ENCODE measurements at places on chromosomes 6 and 20.

GRCh38 chr6:53130569-53131290, 17.9 kb downstream of the GCM1 start:
- no peak for DNase-seq

GRCh38 chr6:23537828-23538227, 588.2 kb upstream of the NRSN1 start:
- no peak for DNase-seq

GRCh38 chr6:28922821-28923317, 916 bp downstream of the TRIM27 start:
- peak; percentile 23 for DNase-seq

GRCh38 chr20:9130521-9130920, 61.6 kb downstream of the PLCB4 start:
- DNase-seq, result no peak

- no peak for DNase-seq
Observed at GRCh38 chr6:169618526-169619490, 83.0 kb downstream of the WDR27 start.

GRCh38 chr6:95087394-95088097, 489.8 kb upstream of the MANEA start:
- DNase-seq, result no peak

- no peak for DNase-seq
Observed at GRCh38 chr20:33031531-33031930, at the start of gene BPIFB6. BPIFB6 (plus strand) TSS chr20:33031648; CDS start chr20:33031648, 0 bp downstream.

DNA sequence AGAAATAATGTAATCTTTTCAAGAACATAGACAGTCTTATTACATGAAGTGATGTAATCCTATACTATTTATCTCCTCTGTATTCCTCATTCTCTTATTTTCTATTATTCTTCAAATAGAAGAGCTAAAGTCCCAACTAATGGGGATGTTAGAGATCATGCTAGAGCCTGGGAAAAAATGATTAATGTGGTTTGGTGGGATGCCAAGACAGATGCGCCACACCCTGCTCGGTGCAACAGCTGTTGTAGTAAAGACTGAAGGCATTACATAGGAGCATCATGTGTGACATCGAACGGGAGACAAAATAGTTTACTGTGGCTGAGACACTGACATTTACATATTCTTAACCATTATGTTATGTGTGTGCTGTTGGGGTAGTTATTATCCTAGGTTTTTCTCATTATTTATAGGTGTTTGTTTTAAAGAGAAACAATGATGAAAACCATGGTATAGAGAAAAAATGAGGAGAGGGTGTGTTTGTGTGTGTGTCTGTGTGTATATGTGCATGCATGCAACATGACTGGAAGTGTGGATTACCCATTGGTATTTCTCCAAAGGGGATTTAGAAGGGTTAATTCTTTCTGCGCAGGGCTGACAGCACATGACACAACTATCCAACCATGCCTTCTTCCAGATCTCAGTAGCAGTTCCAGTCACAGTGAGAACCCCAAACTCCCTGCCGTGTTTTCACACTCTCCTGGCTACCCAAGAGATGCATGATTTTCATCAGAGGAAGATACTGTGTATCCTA, 155.3 kb downstream of the EYA4 start:
- no peak for DNase-seq

DNA sequence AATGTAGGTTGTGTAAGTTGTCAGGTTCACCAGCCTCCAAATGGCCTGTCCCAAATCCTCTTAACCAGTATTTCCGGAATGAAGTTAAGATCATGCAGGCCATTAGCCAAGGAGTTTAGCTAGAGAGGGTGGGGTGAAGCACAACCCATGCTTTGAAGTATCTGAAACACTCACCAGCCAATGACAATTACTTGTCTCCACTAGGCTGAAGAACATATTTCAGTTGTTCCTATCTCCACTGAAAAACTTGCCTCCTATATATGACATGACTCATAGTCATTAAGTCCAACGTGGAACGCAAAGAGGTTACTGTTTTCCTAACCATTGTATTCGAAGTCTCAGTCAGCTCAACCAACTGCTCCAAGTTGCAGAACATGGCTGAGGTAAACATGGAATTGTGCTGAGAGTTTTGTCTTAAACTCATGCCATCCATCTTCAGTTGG, 37.4 kb upstream of the TNFAIP3 start:
- DNase-seq, result no peak

DNA sequence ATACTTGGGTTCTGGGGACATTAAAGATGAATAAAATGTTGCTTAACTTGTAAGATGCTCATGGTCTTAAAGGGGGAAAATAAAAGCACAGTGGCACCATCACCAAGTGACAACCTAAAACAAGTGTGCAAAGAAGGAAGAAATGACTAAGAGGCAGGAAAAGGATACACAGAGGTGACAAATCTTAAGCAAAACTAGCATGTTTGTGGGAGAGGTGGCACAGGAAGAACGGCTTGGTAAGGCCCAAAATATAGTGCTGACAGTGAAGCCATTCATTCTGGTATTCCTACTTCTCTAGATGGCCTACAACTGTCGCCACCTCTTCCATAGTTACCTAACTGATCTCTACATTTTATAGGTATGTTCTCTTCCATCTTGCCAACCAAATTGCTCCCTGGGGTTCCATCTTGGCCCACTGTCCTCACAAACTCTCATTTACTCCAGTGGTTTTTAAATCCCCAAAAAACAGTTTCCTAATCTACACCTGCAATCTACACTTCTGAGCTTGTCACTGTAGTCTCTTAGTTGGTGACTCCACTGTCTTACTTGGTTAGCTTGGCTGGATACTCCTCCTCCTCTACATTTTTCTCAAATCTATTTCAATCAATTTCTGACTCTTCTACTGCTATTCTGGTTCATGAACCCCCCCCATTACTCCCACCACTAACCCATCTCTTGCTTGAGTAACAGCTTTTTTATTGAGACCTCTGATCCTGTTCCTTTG, 33.5 kb downstream of the FAM8A1 start:
- DNase-seq, result peak; percentile 22

- DNase-seq, result no peak
Observed at GRCh38 chr20:53294804-53295203, 298.8 kb downstream of the ZNF217 start.

- DNase-seq, result peak; percentile 78
Observed at GRCh38 chr20:32819992-32820697, 391 bp downstream of the MAPRE1 start.

DNA sequence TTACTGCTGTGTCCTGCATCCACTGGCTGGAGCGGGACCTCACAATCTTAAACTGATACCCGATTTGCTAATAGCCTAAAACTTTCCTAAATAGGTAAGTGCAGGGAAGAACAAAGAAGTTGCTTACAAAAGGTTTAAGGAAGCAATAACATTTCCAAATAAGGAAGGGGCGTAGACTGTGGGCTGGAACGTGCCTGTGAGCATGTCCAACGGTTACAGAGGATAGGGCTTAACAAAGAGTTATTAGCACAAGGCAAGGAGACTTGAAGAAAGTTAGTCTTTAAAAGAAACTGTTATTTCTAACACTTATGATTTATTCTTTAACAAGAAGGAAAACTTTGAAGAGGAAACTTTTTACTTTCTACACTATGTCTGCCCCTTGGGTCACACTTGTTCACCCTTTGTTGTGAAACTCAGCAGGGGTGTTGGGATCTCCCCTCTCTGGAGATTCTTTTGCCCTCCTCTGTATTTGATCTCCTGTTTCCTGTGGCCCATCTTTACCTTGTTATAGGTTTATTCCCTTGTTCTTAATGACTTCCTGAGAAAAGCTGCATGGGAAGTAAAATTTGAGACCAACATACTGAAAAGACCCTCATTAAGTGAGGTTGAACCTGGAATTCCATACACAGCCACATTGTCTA, 28.7 kb downstream of the KAT14 start:
- DNase-seq, result no peak

DNA sequence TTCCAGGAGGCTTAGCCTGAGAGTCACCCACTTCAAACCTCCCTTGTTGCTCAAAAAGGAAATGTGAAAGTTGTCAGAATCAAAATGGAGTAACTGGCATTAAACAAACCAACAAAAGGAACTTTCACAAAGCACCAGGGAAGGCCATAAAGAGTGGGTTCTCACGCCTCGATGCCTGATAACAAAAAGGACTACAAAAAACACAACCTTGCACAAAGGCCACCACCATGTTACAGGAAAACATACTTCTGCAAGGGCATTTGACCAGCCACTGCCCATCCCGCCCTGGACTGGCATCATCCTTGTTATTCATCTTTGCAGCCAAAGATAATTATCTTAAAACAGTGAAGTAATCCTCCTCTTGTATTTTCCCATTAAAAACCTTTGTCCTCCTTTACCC, 34.8 kb downstream of the RNASET2 start:
- no peak for DNase-seq

DNA sequence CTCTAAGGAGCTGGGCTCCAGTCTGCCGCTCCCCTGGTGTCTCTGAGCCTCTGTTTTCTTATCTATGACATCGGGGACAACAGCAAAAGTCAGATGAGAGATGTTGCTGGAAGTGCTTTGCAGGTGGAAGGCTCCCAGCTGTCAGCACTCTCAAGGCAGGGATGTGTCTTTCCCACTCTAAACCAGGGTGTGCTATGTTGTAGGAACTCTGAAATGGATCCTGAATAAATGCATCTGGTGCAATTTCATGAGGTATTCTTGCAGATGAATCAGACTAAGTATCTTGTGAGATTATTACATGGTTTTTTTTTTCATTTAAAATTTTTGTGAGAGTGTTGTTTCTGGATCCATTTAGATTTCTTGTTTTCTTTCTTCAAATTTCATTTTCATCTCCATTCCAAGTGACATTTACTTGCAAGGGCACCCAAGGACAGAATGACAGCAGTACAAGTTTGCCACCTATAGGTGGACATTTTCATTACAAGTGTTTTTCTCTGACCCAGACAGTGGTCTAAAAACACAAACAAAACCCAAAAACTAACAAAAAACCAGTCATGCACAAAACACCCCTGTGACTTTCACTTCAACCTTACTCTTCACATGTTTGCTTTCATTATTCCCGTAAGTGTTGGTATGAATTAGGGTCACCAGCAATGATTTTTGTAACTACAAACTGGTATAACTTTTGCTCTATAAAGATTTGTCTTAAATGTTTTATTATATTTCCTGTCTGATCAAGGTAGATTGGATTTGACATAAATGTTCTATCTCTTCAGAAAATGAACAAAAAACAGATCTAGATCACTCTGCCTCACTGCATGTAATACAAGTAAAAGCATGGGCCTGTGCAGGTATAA, 14.7 kb upstream of the SIM1 start:
- no peak for DNase-seq

DNA sequence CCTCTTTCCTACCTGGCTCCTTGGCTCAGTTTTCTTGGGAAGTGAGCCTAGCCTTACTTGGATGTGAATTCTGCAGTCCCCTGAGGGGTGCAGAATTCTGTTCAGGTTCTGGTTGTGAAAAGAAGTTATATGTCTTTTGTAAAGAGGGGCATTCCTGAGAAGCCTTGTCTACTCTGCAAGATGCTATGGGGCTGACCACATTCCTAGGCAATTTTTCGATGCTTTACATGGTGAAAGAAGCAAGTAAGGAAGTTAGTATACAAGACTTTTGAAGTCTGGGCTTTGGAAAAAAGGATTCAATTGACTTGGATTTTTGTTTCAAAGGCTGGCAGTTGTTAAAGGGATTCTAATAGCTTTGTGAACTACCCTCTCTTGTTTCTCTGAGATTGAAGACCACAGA, 167.9 kb upstream of the STMND1 start:
- DNase-seq, result no peak

DNA sequence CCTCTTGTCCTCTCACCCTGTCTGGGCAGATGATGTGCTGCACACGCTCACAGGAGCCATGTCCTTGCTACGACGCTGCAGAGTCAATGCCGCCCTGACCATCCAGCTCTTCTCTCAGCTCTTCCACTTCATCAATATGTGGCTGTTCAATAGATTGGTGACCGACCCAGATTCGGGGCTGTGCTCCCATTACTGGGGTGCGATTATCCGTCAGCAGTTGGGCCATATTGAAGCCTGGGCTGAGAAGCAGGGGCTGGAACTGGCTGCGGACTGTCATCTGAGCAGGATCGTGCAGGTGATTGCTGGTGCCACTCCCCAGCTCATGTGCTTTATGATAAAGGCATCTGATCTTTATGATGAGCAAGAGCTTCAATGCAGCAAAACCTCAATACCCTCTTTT, 82.3 kb upstream of the KIF25 start:
- DNase-seq, result no peak

- no peak for DNase-seq
Observed at GRCh38 chr20:58389324-58389967, 417 bp downstream of the VAPB start.

- no peak for DNase-seq
Observed at GRCh38 chr20:24148372-24148771, 159.8 kb upstream of the GGTLC1 start.

- DNase-seq, result no peak
Observed at GRCh38 chr20:52619101-52619500, 353.1 kb upstream of the TSHZ2 start.

- DNase-seq, result no peak
Observed at GRCh38 chr6:13261464-13261994, 66.8 kb downstream of the TBC1D7 start.

- DNase-seq, result no peak
Observed at GRCh38 chr20:42319252-42320013, 701.3 kb upstream of the CHD6 start.

DNA sequence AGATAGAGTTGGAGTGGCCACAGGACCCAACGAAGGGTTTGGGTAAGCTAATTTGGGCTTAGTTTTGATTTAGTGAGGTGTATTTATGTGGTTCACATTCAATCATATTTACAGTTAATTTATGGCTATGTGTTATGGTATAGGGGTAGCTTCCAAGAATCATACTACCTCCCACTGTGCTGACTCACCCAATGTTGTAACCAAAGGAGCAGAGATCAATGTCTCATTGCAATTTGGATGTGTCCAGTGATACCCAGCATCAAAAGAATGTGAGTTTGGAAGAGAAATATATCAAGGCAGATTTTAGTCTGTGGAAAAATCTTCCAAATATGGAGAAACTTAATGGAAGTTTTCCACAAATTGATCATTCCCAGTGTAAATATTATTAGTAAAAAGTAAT, 25.3 kb upstream of the SMIM8 start:
- DNase-seq, result no peak

GRCh38 chr6:109718991-109719390, 27.9 kb downstream of the FIG4 start:
- no peak for DNase-seq

- DNase-seq, result no peak
Observed at GRCh38 chr20:57650266-57650665, 30.0 kb upstream of the ZBP1 start.

- no peak for DNase-seq
Observed at GRCh38 chr6:84263557-84263956, 36.1 kb upstream of the CEP162 start.

DNA sequence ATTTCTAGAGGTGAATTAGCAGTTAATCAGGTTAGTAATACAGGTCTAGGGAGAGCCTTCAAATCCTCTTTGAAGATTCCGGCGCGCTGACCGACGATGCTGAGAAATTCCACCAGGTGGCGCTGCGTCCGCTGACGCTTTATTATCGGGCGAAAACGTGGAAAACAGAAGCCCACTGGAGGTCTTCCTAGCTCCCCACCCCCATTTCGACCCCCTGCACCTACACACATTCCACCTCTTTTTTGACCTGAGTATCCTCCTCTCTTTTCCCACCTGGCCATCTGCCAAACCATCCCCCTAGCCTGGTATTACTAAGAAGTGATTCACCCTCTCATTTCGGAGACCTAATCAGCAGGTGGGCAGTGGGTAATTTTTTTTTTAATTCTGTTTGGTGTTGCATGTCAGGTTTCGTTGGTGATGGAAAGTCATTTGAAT, 65.4 kb upstream of the RIN2 start:
- DNase-seq, result peak; percentile 8

GRCh38 chr6:21151119-21151518, 442.4 kb upstream of the SOX4 start:
- DNase-seq, result no peak

Measured in CD4-positive, alpha-beta T cell treated with Interleukin-6 at 100 ng/mL for 8 hours (primary cell).